ENCODE measurements at places on chromosomes 1 and 21.

DNA sequence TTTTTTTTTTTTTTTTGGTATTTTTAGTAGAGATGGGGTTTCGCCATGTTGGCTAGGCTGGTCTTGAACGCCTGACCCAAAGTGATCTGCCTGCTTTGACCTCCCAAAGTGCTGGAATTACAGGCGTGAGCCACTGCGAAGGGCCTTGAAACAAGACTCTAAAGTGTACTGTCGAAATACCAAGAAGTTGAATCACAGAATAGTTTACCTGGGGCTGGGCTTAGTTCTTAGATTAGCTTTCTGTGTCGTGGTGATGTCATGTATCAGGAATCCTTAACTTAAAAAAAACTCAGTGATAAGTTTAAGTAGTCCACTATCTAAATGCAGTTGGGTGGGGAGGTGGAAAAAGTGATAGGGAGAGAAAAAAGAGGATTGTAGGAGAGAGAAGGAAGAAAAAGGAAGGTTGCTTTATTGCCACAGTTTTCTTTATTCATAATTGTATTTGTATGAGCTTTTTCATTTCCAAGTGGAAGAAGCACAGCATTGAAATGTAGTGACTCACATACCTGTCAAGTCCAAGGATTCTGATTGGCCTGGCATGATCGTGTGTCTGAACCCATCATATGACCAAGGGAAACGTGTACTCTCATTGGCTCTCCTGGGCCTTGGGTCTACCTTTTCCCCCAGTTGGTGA, 13.4 kb downstream of the ITSN1 start:
- no peak for DNase-seq

- no peak for DNase-seq
Measured at GRCh38 chr1:56501426-56501825, 77.9 kb downstream of the PLPP3 start.

- no peak for DNase-seq
Measured at GRCh38 chr21:23725576-23725975, 1881.7 kb downstream of the MRPL39 start.

- DNase-seq = no peak
Measured at GRCh38 chr1:206967096-206967849, 3.0 kb downstream of the FCAMR start.

DNA sequence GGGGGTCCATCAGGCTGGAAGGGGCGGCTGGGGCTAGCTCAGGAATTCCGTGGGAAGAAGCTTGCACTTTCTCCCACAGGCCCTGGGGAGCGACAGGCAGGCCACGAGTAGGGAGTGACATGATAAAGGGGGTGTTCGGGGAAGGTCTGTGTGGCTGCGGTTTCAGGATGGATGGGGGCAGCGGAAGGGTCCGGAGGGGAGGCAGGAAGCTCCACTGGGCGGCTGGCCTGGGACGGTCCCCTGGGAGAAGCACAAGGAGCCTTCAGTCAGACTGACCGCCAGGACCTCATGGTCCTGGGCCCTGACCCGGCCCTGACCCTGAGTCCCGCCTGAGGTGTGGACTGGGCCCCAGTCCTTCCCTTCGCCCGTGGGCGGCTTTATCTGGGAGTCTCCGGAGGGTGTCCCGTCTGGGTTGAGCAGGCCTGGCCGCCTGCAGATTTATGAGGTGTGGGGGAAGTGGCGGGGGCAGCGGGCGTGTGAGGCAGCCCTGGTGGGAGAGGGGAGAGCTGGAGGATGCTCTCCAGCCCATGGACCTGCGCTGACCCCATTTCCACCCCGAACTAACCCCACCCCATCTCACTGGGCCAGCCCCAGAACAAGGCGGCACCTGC, 45.6 kb downstream of the EPHB2 start:
- DNase-seq = no peak

DNA sequence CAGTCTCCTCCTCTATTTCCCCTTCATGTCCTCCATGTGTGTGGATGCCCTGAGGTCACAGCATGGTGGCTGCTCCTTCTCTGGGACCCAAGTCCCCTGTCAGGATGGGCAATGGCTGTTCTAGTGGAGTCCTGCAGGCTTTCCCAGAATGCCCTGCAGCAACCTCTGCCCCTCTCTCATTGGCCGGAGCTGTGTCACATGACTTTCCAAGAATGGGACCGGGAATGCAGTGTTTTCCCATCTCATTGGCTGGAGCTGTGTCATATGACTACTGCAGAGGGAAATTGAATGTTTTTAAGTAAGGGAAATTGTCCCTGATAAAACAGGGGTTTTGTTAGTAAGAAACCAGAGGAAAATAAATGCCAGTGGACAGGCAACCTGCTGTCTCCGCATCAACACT, 365.9 kb downstream of the PTPRU start:
- no peak for DNase-seq

GRCh38 chr1:9816199-9816598, 7.6 kb downstream of the CLSTN1 start:
- no peak for DNase-seq

GRCh38 chr1:44327679-44328491, 27.2 kb downstream of the ERI3 start:
- no peak for DNase-seq

DNA sequence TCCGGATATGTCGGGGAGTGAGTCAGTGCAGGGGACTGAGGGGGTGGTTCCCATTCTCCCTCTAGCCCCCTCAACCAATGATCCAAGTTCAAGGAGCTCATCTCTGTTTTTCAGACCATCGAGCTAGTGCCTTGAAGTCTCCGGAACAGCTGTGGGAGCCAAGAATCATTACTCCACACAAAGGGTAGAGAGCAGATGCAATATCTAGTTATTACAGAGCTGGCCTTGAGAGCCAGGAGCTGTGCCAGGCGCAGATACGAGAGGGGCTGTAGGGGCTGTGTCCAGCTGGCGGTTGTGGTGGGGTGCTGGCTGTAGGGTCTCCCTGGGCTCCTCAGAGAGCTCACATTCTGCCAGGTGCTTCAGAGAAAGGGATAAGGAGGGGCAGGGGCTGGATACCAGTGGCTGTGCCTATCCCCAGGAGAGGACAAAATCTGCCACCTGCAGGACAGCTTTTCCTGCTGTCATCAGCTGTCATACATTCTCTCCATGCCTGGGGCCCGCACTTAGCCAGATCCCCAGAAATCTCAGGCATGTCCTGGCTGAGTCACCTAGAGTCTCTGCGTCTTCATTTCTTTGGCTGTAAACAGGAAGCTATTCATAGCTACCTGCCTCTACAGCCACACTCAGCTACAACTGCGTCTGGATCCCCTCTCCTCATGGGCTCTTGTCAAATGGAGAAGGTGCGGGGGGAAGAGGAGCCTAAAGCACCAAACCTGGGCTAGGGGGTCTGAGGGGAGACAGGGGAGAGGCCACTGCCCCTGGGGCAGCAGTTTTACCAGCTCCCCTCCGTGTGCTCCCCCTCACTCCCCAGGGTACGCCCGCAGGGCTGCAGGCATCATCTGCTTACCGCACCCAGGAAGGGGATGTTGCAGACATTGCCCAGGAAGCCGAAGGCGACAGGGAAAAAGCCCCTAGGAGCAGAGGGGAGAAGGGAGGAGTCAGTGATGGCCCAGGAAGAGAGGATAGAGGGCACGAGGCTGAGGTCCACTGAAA, 2.4 kb upstream of the KISS1 start:
- no peak for DNase-seq

DNA sequence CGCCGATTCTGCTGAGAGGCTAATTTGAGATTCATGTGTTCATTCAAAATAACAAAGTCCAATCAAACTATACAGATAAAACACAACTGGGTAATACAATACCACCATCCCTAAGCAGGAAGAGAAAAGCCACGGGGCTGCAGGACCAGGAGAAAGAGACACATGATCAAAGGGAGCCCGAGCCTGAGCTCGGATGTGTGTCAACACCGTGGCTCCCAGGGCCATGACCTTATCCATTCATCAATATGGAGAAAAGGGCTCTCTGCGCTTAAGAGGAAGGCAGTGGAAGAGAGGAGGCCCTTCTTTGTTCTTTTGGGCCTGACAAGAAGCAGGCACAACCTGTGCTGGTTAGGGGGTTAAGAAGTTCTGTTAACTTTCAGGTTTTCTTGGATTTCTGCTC, 56.7 kb downstream of the HUNK start:
- no peak for DNase-seq

- DNase-seq = no peak
Measured at GRCh38 chr1:156560585-156561163, 11.7 kb downstream of the IQGAP3 start.

DNA sequence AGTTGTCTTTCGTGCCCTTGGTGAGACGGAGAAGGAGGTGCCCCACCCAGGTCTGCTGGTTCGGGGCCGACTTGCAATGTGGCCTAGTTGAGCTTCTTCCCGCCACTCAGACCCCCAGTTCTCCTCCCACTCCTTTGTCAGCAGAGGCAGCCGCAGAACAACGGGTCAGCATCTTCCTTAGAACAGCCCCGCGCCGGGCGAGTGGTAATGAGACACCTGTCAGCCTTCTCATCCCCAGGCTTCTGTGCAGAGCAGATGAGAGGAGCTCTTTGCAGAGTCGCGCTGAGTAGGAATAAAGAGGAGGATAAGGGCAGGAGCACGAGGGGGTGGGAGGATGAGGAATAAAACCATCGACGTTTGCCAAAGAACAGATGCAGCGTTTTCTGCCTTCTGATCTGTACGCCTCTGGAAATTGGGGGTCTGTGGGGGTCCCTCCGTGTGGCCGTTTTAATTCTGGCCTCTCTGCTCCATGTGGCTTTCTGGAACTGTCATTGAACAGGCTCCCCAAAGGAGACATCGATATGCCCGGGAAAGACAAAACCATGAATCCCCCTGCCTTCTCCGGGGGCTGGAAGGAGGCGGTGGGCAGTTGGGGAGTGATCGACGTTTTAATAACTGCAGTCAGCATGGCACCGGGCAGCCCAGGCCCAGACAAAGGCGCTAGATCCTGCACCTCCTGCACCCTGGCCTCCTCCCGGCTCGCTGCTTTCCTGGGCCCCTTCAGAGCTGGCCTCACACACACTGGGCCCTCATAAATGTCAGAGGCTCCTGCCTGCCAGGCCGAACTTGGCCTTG, 27.5 kb upstream of the IGSF21 start:
- DNase-seq = no peak

DNA sequence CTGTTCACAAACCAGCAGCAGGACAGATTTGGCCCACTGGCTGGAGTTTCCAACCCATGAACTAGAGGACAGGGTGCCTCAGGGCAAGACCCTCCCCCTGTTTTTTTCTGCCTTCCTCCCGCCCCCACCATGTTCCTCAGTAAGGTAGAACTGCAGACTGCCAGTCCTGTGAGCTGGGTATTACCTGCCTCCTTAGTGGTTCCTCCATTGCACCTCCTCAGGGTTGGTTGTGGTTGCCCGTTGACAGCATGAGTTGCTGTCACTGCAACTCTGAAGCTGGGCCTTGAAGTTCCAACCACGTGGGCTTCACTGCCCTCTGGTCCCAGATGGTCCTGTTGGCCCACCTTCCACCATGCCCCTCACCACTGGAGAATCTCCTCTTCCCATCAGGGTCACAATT, 28.8 kb downstream of the TENT5C start:
- DNase-seq = no peak

DNA sequence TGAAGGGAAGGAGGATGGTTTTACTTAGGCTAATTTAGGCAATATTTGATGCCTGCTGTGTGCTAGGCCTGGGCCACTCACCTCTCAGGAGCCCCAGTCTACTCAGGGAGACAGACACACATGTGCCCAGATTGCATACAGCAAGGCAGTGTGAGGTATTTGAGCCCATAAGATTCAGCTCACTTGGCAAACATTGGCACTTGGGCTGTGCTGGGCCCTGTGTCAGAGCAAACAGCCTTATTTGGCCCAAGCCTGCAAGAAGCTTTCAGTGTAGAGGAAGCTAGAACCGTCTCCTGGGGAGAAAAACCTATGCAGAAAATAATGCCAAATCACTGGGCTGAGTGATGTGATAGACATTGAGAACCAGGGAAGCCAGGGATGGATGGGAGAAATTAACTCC, 3.9 kb upstream of the SYNC start:
- no peak for DNase-seq

GRCh38 chr1:27507960-27508665, 18.1 kb upstream of the WASF2 start:
- DNase-seq = no peak

DNA sequence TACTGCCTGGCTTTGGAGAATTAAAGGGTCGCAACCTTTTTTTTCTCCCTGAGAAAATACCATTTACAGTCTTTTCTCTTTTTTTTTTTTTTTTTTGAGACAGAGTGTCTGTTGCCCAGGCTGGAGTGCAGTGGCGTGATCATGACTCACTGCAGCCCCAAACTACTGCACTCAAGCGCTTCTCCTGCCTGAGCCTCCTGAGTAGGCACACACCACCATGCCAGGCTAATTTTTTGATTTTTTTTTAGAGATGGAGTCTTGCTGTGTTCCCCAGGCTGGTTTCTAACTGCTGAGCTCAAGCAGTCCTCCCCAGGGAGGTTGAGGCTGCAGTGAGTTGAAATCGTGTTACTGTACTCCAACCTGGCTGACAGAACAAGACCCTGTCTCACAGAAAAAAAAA, 24.6 kb downstream of the UBE4B start:
- no peak for DNase-seq

GRCh38 chr1:192576190-192577144, 894 bp downstream of the RGS1 start:
- DNase-seq = no peak

GRCh38 chr1:31926252-31926651, 11.9 kb downstream of the PTP4A2 start:
- no peak for DNase-seq

DNA sequence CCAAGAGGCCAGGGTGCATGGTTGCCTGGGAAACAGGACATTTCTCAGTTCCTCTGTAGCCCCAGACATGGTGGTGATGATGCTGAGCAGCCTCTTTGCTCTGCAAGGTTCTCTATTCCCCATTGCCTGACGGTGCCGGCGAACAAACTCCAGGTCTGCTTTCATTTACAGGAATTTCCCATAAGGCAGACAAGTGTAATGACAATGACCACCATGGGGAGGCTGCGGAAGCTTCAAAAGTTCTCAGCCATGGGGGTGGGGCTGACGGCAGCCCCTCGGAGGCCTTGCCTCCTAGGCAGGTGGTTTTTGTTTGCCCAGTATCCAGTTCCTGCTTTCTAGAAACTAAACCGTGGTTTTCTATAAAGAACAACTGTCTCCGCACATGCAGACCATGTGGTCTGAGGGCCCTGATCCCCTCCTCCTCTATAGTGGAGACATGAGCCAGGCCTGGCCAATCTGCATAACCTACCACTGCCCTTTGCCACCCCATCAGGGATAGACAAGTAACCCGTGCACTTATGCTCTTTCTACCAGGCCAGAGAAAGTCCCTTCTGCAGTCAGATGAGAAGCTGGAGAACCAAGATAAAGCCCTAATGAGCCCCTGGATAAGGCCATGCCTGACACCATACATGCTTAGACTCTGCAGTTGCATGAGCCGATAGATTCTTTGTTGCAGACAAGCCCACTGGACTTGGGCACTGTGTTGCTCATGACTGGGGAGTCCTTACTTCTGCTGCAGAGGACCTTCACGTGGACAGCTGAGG, 54.1 kb downstream of the LDLRAD2 start:
- DNase-seq = no peak

DNA sequence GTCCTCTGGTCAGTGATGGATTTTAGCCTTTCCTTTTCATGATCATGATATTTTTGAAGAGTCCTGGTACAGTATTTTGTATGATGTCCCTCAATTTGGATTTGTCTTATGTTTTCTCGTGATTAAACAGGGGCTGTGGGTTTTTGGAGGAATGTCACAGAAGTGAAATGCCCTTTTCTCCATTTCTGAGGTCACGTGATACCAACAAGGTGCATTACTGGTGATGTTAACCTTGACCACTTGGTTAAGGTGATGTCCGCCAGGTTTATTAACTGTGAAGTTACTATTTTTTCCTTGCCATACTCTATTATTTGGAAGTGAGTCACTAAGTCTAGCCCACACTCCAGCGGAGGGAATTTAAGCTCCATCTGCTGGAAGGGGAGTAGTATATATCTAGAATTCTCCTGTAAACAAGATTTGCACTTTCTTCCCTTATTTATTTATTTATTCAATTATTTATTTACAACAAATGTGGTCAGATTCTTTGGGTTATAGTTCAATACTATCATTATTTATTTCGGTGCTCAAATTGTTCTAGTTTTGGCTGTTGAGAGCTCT, 123.4 kb downstream of the HIVEP3 start:
- DNase-seq = no peak

Data from activated T-helper 9 cell treated with anti-CD3 and anti-CD28 coated beads, Interleukin-2, amount 50 U/mL, for 16 hours (primary cell).